ENCODE measurements at places on chromosomes 2 and 18.

- DNase-seq = peak; percentile 49
Measured at GRCh38 chr2:110741491-110741980, 9.2 kb downstream of the ACOXL start.

- no peak for DNase-seq
Measured at GRCh38 chr2:80154231-80154915, 150.2 kb downstream of the LRRTM1 start.

GRCh38 chr18:25827961-25828561 is 262.4 kb downstream of the SS18 start:
- no peak for DNase-seq

DNA sequence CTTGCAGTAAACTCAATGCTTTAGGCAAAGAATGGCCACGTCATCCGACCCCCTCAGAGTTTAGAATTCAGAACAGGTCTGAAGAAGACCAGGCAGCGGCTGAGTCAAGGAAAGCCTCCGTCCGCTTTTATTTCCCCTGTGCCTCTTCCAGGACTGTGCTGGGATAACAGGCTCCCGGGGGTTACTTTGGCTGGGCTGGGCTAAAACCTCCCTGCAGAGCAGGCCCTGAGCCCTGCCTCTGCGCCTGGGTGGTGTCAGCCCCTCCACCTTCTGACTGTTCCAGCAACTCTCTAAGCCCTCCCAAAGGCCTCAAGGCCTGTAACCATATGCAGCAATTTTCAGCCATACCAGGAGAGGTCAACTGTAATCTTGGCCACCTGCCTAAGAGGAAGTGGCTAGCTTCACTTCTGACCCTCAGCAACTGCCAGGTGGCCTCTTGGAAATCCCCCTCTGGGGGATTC is 166.5 kb downstream of the RPIA start:
- DNase-seq = no peak

GRCh38 chr18:51070545-51070944 is 40.5 kb downstream of the SMAD4 start:
- DNase-seq = no peak

DNA sequence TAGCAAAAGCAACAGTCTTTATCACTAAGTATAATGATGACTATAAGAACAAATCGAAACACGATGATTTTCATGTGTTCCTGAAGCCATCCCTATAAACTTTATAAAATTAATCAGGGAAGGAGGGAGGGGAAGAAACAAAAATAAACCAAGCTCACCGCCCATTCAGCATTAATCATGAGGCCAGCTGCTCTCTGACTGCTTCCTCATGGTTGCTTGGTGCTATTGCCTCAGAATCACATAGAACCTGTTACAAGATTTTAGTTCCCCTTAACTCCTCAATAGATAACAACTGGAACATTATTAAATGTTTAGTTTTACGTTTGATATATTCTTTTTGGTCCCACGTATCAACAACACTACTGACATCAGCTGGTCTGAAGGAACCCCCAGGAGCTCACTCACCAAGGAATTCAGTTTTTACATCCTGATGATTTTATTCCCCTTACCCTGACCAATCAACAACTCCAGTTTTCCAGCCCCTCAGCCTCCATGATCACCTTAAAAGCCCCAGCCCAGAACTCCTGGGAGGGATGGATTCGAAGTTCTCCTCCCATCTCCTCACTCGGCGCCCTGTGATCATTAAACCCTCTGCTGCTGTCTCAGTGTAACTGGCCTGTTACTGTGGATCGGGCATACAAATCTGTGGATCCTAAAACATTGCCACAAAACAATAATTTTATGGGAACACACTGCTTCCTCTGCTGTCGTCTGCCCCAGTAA is 10.6 kb upstream of the HNRNPLL start:
- no peak for DNase-seq

DNA sequence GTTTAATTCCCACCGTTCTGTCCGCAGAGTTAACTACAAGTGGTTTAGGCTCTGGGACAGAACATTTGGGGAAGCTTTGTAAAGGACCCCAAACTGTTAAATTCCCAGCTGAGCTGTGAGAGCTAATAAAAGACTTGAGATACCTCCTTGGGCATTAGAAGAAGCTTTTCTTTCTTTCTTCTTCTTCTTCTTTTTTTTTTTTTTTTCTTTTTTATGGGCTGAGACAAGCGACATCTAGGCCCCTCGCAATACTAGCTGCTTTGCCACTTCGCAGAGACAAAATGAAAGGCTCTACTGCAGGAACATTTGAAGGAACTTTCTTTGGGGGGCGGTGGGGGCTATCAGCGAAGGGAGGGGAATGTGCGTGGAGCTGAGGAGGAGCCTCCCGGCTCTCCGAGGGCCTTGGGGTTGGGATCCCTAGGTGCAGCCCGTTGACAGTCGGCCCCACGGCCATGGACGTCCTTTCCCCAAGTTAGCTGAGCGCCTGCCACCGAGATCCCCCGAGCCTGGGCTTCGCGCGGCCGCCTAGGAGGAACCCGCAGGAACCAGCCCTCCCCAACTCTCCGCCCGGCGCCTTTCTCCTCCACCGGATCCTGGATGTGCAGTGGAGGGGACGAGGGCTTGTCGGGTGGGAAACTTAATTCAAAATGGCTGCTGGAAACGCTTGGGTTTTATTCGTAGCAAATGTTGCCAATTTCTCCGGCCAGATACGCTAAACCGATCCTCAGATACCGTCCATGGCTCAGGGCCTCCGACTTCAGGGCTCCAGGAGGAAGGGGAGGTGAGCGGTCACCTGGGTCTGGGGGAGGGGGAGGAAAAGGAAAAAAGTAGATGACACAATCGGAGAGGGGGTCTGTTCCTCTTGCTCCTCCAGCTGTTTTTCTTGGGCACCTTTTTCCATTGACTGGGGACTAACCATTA is 4.2 kb downstream of the MEIS1 start:
- DNase-seq = no peak

- no peak for DNase-seq
Measured at GRCh38 chr2:78778756-78779510, 246.6 kb upstream of the REG3G start.

DNA sequence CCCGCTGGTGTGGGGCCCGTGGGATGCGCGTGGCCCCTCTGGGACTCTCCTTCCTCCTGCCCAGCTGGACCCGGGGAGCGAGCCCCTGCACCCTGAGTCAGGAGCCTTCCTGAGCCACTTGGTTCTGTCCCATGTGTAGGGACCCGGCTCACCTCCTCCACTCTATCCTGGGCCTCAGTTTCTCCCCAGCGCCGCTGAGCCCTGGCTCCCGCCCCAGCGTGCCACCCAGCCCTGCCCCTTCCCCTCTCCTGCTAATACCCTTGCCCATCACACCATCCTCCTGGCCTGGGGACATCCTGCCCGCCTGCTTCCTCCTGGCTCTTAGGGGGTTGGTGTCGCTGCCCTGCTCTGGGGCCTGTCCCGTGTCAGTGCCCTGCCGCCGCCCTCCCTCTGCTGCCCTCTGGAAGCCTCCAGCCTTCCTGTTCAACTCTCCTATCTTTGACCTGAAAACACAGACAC is 24.8 kb downstream of the GPC1 start:
- no peak for DNase-seq

DNA sequence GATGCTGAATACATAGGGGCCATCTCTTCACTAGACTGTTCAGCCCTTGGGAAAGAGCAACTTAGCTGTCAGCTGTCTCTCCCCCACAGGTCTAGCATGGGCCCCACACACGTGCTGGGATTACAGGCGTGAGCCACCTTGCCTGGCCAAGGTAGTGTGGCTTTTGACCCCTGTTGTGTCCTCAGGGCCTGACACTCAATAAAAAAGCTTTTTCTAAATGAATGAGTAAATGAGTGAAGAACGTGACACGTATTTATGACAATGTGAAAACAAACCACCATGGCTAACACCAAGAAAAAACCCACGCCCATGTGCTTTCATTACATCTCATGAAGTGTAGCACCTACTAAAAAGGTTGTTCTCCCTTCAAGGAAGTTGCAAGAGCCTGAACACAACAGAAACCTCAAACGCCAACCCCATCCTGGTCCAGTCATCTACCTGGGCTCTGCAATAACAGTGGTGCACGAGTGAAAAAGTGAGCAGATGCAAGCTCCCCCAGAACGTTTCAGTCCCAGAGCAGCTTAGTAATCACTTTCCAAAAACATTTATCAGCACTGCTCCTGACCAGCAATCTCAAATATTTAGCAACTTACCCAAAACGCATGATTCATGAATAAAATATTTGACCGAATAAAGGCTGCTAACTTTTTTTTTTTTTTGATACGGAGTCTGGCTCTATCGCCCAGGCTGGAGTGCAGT is 3.4 kb downstream of the WDFY1 start:
- DNase-seq = no peak

- no peak for DNase-seq
Measured at GRCh38 chr2:199216253-199216652, 241.5 kb downstream of the SATB2 start.

DNA sequence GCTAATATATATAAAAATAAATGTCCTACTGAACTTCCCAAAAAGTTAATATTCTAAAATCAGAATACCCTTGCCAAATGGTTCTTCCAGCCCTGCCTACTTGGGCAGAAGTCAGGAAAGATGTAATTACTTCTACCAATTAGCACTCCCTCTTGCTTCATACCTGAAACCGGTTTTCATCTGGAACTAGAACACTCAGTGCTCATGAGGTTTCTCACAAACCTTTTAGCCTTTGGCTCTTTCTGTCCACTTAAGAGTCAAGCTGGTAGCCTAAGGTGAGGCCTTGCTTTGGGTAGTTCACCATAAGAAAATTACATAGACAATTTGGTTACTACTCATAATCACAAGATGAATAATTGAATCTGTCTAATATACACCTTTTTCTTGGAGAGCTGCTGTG is 4.1 kb downstream of the DSG3 start:
- peak; percentile 46 for DNase-seq

- no peak for DNase-seq
Measured at GRCh38 chr2:108224022-108224421, 15.7 kb upstream of the SULT1C3 start.

- no peak for DNase-seq
Measured at GRCh38 chr2:235690809-235691450, 197.1 kb downstream of the AGAP1 start.

DNA sequence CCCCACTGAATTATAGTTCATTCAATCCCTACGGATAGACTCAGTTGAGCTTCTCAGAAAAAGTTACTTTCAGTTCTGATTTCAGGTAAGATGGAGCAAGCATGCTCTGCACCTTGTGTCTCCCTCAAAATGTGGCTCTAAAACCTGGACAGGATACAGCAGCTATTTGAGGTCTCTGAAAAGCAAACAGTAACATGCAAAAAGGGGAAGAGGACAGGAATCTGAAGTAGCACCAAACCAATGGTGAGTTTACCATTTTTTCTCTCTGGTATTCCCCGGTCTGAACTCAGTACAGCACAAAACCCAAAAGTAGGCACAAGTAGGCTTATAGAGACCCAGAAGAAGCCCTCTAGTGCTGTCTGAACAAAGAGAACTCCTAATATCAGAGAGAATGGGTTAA is 34.1 kb downstream of the LANCL1 start:
- no peak for DNase-seq

DNA sequence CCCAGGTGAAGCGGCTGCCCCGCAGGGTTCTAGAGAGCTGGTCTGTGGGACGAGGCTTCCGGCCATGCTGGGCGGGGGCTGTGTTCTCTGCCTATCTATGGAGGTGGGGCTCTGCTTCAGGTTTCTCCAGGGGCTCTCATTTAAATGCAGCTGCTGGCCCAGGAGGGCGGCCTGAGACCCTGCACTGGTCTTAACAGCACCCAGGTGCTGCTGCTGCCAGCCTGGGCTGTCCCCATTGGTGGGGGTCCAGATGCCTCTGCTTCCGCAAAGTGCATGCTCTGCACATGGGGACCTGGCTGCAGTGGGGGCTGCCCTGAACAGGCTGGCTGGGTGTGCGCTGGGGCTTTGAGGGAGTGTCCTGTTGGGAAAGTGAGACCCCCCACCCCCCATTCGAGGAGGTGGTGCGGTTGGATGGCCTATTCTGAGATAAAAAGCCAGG is 29.7 kb upstream of the ALLC start:
- DNase-seq = no peak

GRCh38 chr2:134413430-134413829 is 159.6 kb downstream of the MGAT5 start:
- peak; percentile 50 for DNase-seq

- DNase-seq = no peak
Measured at GRCh38 chr18:23538870-23539269, 35.6 kb downstream of the RMC1 start.

GRCh38 chr2:38194751-38195150 is 118.8 kb upstream of the CYP1B1 start:
- DNase-seq = no peak

GRCh38 chr2:221541131-221541735 is 30.9 kb downstream of the EPHA4 start:
- no peak for DNase-seq

- DNase-seq = no peak
Measured at GRCh38 chr2:3779496-3780049, 76.2 kb downstream of the DCDC2C start.

DNA sequence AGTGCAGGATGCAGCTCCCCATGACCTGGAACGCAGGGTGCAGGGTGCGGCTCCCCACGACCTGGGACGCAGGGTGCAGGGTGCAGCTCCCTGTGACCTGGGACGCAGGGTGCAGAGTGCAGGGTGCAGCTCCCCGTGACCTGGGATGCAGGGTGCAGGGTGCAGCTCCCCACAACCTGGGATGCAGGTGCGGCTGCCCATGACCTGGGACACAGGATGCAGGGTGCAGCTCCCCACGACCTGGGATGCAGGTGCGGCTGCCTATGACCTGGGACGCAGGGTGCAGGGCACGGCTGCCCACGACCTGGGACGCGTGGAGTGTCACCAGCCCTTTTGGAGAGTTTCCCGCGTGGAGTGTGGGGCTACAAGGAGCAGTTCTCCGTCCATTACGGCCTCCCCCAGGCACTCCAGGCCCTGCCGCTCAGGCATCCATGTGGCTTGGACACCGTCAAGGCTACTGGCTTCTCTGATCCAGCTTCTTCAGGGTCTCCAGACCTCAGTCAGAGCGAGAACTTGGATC is 38.7 kb downstream of the PXDN start:
- no peak for DNase-seq

DNA sequence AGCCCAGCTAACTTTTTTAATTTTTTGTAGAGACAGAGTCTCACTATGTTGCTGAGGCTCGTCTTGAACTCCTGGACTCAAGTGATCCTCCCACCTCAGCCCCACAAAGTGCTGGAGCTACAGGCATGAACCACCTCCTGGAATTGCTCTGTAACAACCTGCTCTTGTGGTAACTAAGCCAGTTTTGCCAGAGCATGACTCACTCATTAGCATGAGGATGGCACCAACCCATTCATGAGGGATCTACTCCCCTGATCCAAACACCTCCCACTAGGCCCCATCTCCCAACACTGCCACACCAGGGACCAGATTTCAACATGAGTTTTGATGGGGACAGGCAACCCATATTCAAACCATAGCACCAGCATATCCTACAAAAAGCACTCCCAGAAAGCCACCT is 348.9 kb upstream of the RAB12 start:
- DNase-seq = no peak
